ENCODE measurements at places on chromosomes 12 and 14.
A peak's percentile ranks its signal among the peaks of the same experiment; 100 is the strongest.

- no peak for DNase-seq
Measured at GRCh38 chr12:2264651-2265232, 212.0 kb downstream of the CACNA1C start.

GRCh38 chr14:95943699-95944098 lies 67.1 kb downstream of the TUNAR start:
- no peak for DNase-seq

GRCh38 chr12:57476993-57477709 lies 2.5 kb downstream of the ARHGAP9 start:
- DNase-seq: no peak

- no peak for DNase-seq
Measured at GRCh38 chr14:65465584-65465983, 53.1 kb downstream of the FUT8 start.

GRCh38 chr12:110345176-110345661 lies 58.3 kb downstream of the ANAPC7 start:
- peak; percentile 94 for DNase-seq

DNA sequence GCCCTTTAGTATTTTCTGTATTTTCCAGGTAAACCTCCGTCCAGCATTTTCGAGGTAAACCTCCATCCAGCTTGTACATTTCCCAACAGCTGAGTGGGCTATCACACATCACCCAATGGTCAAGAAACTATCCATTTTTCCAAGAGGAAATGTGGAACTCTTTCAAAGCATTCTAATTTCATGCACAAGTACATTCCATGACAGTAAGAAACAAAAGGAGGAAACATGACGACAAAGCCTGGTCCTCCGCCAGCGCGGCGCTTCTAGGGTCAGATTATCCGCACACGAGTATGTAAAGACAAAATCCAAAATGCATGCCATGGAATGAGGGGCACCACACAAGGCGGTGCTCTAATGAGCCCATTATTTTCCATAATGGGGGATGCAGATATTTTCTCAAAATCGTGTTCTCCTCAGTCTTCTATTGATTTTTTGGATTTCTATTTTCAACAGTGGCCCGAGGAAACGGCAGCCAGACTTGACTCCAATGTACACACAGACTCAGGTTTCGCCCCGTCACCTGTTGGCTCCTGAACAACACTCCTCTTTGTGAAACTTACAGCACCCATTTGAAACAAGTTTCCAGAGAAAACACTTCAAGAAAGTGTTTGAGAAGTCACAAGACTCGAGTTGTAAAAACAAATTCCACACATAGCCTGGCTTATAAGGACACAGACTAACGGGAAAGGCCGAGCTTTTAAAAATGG lies 107.4 kb downstream of the PRICKLE1 start:
- DNase-seq: no peak

DNA sequence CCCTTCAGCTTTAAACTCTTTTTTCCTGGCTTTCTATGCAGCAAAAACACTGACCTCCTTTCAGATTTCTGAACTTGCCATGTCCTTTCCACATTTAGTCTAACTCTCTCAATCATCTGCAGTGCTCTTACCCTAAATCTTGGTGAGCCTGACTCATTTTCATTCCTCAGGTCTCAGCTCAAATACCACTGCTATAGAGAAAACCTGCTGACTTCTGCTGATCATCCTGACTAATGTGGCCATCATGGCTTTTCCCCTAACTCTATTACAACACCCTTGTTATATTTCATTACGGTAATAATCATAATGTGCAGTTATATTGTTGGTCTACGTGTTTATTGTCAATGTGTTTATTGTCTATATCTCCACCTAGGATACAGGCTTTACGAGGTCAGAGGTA lies 207.3 kb upstream of the OR4E1 start:
- no peak for DNase-seq

GRCh38 chr14:74506411-74506851 lies 12.9 kb downstream of the ISCA2 start:
- DNase-seq: no peak

GRCh38 chr14:85867450-85867849 lies 337.5 kb downstream of the FLRT2 start:
- no peak for DNase-seq

DNA sequence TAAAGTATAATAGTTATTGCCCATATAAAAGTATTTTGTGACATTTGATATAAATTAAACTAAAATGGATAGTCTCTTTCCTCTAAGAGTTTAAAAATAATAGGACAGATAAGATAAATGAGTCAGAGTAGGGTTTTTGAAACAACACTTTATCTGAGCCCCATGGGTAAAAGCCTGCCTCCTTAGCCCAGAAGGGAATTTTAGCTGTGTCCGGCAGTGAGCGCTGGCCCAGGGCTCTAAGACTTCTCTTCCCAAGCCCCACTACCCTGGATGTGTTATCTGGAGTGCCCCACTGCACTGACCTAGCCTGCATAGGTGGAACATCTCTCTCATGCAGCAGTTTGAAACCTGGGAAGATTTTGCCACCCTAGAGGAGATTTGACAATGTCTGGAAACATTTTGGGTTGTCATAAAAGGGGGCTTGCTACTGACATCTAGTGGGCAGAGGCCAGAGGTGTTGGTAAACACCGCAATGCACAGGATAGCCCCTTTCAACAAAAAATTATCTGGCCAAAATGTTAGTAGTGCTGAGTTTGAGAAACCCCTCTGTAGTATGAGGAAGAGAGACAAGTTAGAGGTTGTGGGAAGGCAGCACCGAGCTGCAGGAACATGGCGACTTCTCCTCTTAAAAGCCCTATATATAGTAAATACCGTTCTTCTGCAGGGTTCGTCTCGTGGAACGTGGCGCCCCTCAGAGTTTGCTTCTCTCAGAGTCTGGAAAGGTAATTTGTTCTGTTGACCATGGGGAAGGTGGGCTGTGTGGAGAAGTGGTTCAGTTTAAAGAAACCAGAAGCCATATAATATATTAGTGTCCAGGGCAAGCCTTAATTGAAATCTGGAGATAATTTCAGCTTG lies 29.3 kb upstream of the ATF1 start:
- no peak for DNase-seq

DNA sequence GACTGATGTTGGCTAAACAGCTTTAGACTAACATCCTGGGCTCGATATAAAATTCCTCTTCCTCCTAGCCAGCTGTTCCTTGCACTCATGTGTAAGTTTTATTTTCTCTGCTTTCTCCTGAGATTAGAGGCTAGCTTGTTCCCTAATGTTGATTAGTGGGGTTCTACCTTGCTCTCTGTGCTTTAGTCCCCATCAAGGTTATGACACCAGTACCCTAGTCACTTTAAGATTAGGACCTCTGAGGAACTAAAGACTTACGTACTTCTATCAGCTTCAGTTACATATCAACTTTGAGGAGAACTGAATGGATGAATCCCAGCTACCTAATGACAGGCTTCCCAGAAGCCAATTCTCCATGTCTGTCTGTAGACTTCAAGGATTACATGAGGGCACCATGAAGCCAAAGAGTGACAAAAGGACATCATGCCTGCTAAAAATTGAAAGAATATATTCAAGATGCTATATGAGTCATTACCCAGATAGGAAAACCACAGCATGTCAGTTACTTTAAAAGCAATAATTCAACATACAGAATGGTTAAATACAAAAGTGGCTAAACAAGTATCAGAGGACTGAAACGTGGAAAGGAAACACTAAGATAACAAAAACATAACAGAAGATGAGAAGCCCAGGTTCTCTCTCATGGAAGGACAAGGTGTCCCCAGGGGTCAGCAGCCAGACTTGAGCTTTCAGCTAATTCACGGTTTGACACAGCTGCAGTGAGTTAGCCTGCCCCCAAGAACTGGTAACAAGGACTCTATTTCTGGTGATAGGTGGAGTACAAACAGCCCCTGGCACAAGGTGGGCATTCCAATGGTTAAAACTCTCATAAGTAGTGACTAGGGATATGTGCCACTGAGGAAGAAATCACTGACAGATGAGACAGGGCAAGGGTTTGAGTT lies 20.4 kb downstream of the ADAM20 start:
- DNase-seq: no peak

GRCh38 chr12:69698054-69698453 lies 1.0 kb downstream of the BEST3 start:
- DNase-seq: no peak

- DNase-seq: no peak
Measured at GRCh38 chr14:98374136-98374535, 897.9 kb downstream of the BCL11B start.

DNA sequence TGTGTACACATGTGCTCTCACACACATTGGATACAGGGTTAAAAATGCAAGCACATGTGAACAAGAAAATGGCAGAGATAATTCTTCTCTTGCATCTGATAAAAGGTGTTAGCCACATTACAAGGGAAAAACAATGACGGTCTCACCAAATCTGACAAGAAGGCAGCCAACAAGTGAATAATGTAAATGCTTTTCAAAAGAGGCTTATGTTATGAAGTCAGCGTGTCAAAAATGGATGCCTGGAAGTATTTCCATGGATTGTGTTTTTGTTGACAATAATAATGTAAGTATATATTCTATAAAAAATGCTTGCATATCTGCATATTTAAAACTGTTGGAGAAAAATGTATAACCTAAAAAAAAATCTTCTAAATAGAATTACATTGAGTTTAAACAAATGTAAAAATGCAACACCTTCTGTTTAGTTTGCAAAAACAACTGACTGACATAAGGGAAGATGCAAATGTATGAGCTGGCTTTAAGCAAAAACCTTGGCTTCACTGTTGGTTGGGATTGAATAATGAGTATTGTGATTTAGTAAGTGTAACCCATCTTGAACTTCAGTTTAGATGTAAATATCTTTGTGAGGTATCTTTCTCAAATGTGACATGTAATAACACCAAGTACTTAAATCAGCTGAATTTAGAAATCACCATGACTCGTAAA lies 424.9 kb downstream of the PDZRN4 start:
- no peak for DNase-seq

GRCh38 chr14:90665321-90666000 lies 150.8 kb downstream of the TTC7B start:
- no peak for DNase-seq

GRCh38 chr12:124755801-124756148 lies 107.9 kb downstream of the SCARB1 start:
- DNase-seq: no peak

DNA sequence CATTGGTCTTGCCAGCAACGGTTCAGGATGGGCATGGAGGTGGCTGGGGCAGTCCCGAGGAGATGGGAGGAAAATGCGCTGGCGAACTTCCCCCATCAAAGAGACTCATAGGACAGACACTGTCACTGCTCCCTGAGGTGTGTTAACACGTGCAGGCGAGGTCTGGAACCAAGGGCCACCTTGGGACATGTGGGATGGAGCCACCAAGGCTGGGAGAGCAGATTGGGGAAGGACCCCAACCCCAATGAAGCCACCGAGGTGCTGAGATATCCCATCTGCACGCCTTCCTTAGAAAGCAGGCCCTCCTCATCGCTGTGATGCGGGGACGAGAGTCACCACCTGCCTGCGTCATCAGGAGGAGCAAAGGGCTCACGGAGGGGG lies 16.9 kb upstream of the BEGAIN start:
- no peak for DNase-seq

GRCh38 chr14:89912221-89912620 lies 42.3 kb downstream of the EFCAB11 start:
- no peak for DNase-seq

DNA sequence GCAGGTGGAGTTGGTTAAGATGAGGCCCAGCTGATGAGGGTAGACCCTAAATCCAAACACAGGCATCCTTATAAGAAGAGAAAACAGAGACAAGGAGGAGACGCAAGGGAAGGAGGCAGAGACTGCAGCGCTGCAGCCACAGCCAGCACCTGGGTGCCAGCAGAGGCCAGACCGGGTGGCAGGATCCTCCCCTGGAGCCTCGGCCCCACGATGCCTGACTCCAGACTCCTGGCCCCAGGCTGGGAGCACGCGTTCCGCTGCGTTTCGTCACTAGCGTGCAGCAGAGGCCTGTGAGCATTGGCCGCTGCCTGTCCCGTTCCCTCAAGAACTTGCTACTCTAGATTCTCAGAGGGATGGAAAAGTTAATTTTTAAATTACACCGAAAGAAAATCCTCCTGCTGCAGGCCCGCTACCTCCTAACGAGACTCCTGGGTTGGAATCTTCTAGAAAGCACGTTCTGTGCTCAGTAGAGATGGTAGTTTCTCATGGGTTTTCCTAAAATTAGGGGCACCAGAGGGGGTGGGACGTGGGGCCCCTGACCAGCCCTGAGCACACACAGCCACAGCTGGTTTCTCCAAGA lies 57.7 kb upstream of the FBRSL1 start:
- DNase-seq: no peak

GRCh38 chr12:98754095-98754494 lies 109.0 kb downstream of the APAF1 start:
- DNase-seq: no peak

DNA sequence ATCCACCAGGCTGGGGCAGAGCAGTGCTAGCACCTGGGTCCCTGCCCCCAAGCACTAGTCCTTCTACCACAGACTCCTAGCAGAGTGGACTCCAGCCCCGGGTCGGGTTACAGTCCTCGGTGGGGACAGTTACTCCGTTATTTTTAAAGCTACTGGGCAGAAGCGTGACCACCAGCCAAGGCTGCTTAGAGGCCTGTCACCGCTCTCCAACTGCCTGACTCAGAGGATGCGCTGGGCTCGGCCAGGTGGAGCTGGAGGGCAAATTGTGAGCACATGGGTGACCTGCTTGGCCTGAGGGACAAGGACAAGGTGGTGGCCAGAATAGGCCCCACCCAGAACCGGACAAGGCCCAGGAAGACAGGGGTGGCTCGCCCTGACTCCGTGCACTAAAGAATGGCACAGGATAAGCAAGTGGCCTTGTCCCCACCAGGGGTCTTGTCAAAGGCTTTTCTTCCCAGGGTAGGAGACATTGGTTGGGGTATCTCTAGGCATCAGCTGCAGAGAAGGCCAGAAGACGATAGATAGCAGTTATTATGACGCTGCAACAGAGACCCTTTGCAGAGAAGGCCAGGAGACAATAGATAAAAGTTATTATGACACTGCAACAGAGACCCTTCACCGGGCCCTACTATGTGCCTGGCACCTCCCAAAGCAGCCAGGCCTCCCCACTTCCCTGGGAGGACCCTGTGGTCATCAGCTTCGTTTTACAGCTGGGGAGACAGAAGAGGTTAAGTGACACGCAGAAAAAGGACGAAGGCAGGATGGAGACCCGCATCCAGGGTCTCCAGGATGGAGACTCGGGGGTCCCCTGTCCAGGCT lies 1.6 kb downstream of the ABCB9 start:
- no peak for DNase-seq

DNA sequence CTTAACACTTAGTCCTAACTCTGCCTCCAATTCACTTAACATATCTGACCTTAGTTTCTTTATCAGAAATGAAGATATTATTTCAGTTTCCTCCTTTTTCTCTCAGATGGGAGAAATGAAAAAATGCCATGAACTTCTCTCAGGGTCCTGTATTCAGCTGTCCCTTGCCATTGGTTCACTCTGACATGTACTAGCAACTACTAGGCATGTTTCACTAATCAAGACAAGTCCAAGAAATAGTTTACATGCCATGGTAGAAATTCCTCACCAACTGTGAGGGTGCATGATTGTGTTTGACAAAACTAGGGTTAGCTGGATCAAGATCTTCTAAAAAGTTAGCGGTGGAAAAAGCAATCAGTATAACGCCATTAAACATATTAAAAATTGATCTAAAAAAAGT lies 7.0 kb upstream of the ATXN7L3B start:
- no peak for DNase-seq

GRCh38 chr14:54699735-54700134 lies 132.8 kb downstream of the SAMD4A start:
- DNase-seq: no peak

Data from inflammatory macrophage treated with lipopolysaccharide for 4 hours (primary cell).